NCI-H446 treated with DMSO at 0.1 percent for 48 hours (cell line): ENCODE measurements at places on chromosomes 3 and 15.

DNA sequence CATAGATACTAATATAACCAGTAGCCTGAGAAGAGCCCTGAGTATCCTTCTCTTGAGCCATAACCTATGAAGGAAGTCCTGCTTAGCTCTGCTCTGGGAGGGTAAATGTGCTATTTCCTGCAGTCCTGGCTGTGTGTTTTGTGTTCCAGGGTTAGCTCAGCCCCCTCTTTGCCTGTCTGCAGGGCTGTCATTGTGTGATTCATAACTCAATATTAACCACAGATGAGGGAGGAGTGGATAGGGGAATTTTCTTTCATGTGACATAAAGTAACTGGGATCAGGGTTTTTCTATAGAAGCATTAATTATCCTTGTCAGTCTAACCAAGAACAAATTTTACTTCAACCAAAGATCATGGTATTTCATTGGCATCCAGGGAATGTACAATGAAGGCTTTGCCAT, 183.3 kb upstream of the ZBTB20 start:
- no peak for DNase-seq

- DNase-seq, result no peak
Observed at GRCh38 chr15:96414875-96415274, 84.4 kb downstream of the NR2F2 start.

DNA sequence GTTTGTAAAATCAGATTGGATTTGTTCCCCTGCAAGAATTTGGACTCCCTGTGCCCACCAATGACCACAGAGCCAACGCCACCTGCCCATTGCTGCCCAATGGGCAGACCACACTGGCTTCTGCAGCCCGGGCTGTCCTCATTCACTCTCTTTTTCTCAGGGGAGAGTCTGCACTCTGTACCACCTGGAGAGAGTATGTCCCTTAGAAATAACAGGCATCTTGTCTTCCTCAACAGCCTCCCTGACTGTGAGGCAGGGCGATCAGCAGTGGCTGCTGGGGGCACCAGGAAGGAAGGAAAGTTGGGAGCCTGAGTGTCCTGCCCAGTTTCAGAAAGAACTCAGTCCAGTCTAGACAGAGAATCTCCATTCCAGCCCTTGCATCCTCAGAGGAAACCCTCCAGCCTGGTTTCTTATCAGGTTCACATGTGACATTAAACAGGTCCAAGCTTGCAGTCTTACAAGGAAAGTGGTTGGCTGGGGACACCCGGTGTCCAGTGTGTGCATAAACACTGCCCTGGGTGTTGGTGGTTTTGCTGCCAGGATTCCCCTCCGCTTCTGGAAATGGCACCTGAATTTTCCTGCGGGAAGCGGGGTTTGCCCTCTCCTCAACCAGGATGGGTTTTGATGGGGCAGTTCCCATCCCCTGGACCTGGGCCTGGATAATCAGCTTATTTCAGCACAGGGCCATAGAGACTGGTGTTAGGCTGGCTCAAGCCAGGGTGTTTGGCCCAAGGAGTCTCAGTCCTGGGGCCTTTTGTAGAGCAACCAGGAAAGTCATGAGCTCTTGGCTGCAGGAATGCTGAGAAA, 37.2 kb downstream of the SSUH2 start:
- no peak for DNase-seq

DNA sequence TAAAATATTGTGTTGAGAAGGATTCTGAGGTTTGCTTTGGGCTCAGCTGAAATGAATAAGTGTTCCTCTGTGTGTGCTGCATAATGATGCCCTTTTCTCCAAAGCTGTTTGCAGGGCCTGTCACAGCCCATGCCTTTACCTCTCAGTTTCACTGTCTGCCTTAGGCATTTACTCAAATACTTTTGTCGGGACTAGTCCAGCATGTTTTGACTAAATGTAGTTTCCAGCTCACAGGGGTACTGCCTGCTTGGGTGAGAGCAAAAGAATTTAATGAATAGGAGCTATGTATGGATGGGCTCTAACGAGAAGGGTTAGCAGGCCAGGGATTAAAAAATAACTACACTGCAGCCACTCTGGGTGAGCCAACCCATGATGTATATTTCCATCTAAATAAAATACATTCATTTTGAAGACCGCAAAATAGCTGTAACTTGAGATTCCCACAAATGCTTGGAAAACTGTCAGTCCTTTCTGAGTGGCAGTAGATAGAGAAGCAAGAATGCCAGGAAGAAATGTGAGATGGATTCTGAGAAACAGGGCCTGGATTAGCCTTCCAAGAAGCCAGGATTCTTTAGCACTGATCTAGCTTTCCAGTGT, 549.2 kb upstream of the TBL1XR1 start:
- no peak for DNase-seq

- no peak for DNase-seq
Observed at GRCh38 chr3:18738393-18739098, 313.4 kb upstream of the SATB1 start.

DNA sequence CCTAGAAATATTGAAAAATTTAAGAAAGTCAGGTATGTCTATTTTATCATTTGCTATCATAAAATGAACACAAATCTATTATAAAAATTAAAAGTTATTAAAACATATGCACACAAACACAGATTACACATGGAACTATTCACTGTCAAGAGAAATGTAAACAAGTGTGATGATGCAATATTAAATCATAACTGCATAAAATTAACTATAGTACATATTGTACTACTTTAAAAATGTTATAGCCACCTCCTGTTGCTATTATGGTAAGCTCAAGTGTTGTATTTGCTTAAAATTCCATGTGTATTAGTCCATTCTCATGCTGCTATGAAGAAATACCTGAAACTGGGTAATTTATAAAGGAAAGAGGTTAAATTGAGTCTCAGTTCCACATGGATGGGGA, 54.7 kb upstream of the CMC1 start:
- DNase-seq, result no peak

DNA sequence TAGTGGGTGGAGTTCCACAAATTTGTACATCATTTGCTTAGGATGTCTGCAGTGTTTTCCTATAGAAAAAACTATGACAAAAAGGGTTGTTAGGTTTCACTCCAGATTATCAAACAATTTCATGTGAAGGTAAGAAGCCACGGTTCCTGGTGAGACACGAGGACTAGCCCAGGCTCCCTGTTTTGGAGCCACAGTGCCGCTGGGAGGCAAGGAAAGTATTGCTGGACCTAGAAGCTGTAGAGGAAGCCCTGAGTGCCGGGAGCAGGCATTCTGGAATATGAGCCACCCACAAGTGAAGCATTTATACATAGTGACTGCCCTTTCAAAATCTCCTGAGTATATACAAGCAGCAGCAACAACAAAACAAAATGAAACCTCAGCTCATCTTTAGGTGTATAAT, 142.0 kb downstream of the GABRB3 start:
- no peak for DNase-seq

- peak; percentile 14 for DNase-seq
Observed at GRCh38 chr3:100316641-100317069, 17.9 kb upstream of the NIT2 start.

DNA sequence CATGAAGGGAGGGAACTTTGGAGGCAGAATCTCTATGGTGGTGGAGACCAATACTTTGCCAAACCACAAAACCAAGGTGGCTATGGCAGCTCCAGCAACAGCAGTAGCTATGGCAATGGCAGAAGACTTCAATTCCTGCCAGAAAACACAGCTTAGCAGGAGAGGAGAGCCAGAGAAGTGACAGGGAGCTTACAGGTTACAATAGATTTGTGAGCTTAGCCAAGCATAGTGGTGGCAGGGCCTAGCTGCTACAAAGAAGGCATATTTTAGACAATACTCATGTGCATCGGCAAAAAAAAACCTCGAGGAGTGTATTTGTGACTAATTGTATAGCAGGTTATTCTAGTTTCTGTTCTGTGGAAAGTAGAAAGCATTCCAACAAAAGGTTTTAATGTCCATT, 6.4 kb upstream of the CSTA start:
- no peak for DNase-seq

DNA sequence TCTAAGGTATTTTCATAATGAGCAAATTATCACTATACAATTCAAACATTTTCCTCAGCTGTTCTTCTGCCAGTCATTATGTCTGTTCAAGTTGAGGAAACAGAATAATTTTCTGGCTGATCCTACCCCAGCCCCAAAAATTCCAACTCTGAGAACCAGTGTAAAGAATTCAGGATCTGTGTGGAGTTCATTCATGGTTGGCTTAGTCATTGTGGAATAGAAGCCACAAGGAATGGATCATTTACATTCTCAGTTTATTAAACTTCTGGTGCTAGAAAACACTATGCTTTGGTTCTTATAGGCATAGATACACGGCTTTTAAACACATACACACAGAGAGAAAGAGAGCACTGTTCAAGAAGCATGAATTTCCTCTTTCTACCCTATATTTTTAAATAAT, 134.6 kb downstream of the CMSS1 start:
- no peak for DNase-seq

- DNase-seq, result no peak
Observed at GRCh38 chr3:173599673-173600072, 202.1 kb downstream of the NLGN1 start.

DNA sequence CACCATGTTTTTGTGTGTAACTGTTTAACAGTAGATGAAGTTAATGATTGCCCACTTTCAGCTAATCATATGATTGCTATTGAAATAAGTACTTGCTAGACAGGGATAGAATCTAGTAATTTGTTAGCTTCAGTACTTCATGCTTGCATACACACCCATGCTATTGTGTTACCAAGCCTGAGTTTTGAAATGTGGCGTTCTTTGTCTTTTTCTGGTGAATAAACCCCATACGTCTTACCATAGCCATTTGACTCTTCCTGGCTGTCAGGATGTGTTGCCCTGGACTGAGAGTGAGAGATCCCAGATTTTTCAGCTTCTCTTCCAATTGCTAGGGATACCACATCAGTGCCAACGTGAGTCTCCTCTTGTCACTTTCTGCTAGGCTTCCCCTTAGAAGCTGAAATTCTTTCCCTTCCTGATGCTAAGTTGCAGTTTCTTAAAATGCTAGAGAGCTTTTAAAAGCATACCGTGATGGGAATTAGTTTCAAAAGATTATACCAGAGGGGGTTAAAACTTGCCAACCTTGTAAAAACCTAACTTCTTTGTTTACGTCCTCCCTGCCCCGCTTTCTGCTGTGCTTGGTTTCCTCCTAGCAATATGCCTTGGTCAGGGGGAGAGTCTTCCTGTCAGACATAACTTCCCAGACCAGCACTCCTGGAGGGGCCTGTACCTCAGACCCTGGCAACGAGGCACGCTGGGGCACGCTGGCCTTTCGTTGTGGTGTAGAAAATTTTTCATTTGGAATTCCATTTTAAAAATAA, 62.9 kb upstream of the ULK4 start:
- DNase-seq, result no peak

DNA sequence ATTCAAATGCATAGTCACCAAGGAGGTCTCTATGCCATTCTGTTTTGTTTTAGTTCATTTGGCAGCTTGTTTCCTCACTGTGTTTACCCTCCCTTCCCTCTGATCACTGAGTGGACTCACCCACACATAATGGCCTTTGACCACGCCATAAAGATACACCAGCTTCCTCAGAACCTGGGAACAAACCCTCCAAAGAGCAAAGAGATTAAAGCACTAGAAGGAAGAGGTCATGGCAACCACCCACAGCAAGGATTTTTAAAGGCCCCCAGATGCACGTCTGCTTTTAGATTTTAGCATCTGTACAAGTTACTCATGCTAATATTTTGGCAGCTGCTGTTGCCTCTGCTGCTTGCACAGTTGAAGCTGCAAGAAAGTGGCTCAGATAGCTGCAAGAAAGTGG, 47.9 kb upstream of the CADPS start:
- DNase-seq, result no peak

- no peak for DNase-seq
Observed at GRCh38 chr15:73602446-73602843, 30.7 kb downstream of the NPTN start.

- no peak for DNase-seq
Observed at GRCh38 chr15:42619656-42620371, 44.4 kb downstream of the STARD9 start.

GRCh38 chr3:48202632-48203031, 14.4 kb upstream of the CDC25A start:
- DNase-seq, result no peak

DNA sequence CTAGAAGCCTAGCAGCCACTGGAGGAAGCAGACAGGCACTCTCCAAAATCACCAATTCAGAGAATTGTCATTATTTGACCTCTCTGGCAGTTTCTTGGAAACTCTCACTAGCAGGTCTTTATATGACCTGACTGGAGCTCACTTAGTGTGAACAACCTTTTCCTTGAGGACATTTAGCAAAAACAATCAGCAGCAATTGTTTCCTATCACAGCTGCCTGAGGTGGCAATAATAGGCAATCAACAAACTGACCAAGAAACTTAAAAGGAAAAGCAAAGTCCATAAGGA, 162.4 kb upstream of the STT3B start:
- DNase-seq, result no peak

GRCh38 chr3:151226088-151226563, 23.1 kb upstream of the GPR171 start:
- no peak for DNase-seq

DNA sequence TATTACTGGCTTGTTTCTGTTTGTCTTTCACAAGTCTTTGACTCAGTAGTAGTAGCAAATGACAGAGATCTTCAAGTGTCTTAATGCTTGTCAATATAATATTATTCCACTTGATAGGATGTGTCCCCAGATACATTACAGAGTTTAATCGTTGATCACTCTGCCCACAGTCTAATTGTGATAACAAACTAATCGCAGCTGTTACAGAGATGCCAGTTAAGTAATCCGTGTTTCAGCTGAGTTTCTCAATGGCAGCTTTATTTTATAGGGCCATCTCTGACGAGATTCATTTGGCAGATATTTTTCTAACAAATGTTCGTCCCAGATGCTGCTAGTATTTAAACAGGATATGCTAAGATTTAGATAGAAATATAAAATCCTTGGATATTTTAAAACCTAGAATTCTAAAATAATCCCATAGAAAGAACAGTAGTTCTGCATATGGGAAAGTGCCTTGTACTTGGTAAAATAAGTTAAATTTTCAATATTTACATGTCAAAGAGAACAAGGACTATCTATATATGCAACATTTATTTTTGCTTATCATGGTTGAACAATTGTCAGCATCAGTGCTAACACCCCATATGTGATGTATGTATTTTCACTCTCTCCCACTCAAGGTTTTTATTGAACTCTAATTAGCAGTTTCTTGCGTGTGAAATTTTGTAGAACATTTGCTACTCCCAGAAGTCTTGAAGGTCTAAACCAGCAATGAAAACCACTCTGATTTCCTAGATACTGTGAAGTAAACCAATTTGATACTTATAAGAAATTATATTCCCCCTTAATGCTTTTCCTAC, 185.5 kb downstream of the MBNL1 start:
- no peak for DNase-seq

- no peak for DNase-seq
Observed at GRCh38 chr15:27660676-27661075, 438.4 kb downstream of the OCA2 start.

DNA sequence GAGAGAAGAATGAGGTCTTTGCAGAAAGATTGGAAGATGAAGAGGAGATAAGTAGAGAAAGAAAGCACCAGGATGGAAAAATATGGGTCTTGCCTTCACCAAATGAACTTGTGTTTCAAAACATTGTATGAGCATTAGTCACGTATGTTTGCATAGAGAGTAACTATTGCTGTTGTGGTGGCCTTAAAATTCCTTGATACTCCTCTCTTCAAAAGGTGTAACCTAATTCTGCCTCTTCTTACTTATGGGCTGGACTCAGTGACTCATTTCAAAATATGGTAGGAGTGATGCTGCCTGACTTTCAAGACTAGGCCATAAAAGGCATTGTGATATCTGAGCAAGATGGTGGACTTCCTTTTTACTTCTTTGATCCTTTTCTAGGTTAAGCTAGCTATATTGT, 228.7 kb upstream of the ZNF385D start:
- no peak for DNase-seq

GRCh38 chr15:70262591-70263274, 165.0 kb upstream of the TLE3 start:
- DNase-seq, result no peak

- DNase-seq, result no peak
Observed at GRCh38 chr3:160312014-160312624, 86.9 kb downstream of the C3orf80 start.
